NCI-H774 (cell line): ENCODE measurements at places on chromosomes 3 and 15.

DNA sequence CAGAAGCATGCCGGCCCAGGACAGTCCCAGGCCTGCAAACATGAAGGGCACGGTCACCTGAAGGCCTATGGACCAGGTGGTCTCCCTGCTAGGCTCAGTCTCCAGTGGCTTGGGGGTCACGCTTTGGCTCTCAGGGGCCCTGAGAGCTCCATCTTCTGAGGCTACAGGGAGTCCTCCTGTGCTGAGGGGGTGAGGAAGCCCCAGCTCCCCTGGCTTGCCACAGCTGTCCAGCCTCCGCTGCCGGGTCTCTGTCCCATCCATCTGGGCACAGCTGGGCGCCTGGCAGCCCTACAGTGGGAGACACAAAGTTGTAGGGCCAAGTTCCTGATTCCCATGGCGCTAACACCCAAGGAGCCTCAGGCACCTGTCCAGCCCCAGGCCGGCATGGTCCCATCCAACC lies 16.0 kb downstream of the SLC41A3 start:
- no peak for DNase-seq

GRCh38 chr3:122496508-122496907 lies 18.2 kb downstream of the KPNA1 start:
- DNase-seq, result no peak

DNA sequence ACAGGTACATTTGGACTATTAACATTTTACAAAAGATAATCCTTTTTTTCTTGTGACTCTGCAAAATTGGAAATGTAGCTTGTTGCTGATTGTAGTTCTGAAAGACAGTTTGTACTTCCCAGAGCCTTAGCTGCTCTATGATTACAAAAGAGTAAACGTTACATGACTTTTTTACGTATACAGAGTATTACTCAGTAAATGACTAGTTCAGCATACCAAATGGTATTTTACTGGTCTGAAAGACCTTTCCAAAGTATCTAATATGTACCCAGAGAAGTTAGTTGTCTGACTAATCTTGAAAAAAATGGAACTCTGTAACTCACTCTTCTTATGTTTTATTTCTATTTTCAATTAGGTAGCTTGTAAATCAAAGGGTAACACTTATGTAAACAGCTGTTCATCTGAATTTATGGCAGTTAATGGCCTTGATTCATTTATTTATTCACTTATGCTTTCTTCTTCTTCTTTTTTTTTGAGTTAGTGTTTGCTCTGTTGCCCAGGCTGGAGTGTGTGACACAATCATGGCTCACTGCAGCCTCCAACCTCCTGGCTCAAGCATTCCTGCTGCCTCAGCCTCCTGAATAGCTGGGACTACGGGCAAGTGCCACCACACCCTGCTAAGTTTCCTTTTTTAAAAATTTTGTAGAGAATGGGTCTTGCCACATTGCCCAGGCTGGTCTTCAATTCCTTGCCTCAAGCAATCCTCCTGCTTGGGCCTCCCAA lies 151.7 kb downstream of the C3orf38 start:
- DNase-seq, result no peak

- DNase-seq, result no peak
These were observed 5.6 kb downstream of the ZBTB38 start for GRCh38 chr3:141373768-141374526.

DNA sequence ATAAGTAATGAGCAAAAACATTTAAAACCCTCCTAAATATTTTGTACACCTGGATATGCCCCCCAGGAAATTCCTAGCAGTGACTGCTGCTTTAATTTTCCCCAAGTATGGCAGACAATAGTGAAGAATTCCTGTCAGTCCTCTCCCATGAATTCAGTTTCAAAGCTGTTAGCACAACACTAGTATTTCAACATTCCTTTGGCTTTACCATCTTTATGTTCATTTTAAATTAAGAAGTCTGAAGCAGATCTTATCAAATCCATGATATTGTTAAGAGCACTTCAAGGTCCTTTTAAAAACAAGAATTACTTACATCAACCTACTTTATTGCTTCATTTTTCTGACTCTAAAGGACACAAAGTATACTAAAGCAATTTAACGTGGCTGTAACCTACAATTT lies 28.8 kb upstream of the CDIN1 start:
- DNase-seq, result no peak

GRCh38 chr3:134079111-134079547 lies 49.4 kb upstream of the SLCO2A1 start:
- no peak for DNase-seq

DNA sequence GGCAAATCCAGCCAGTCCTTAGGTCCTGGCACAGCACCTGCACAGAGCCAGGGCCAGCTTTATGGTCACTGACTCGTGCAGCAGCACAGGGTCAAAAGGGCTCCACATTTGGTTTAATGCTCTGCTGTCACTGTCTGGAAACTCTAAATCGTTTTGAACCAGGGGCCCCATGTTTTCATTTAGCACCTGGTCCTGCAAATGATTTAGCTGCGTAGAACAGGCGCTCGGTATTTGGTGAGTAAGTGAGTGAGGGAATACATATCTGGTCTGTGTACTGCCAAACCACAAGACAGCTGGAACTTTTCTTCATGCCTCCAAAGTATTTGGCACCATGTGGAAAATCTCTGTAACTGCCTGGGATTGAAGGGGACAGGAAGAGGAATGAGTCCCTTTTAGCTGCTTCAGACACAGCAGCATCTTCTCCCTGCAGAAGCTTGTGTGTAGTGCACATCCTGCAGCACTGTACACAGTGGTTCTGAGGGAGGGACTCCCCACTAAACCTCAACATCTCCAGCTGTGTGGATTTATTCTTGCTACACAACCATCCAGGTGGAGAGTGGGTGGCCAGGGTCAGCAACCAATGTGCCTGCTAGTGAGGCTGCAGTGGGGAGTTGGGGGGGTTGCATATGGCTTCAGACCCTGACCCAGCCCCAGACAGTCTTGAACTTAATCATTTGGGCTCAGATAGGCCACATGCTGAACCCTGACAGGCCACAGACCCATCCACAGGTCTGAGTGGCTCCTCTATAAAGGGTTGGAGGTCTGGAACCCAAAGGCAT lies 1.1 kb downstream of the SH2D7 start:
- no peak for DNase-seq

GRCh38 chr15:37204692-37205091 lies 104.3 kb upstream of the MEIS2 start:
- no peak for DNase-seq

- no peak for DNase-seq
These were observed 12.7 kb upstream of the ST3GAL6 start for GRCh38 chr3:98750276-98750919.

DNA sequence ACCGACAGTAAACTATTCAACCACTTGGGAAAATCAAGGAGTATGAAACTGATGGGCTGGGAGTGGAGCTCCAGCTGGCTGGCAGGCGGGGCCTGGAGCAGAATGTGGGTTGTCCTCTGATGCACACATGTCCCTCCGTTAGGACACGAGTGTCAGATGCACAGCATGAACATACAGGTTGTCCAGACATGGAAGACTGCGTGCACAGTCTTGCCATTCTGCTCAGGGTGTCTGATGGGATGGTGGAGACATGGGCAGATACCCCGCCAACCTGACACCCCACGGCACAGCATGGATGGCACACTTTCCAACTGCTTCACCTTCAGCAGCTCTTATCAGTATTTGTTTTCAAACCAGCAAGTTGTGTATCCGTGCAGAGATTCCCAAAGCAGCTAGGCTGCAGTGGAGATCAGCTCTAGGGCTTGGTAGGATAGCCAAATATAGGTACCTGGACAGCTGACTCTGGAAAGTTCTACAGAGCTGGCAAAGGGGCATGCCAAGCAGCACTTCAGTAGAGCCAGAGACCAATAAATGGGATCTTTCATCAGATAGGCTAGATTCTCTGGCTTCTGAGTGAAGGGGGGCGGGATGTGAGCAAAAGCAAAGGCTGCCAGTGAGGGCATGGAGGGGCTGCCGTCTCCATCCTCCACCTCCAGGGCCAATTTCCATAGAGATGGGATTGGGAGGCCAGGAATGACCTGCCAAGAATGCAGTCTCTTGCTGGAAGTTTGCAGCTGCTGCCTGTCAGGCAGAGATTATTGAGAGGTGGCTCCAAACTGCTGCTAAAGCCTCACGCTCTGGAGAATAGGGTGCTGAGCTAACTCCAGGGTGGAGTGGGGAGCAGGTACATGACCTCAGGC lies 47.2 kb upstream of the KY start:
- DNase-seq, result no peak

DNA sequence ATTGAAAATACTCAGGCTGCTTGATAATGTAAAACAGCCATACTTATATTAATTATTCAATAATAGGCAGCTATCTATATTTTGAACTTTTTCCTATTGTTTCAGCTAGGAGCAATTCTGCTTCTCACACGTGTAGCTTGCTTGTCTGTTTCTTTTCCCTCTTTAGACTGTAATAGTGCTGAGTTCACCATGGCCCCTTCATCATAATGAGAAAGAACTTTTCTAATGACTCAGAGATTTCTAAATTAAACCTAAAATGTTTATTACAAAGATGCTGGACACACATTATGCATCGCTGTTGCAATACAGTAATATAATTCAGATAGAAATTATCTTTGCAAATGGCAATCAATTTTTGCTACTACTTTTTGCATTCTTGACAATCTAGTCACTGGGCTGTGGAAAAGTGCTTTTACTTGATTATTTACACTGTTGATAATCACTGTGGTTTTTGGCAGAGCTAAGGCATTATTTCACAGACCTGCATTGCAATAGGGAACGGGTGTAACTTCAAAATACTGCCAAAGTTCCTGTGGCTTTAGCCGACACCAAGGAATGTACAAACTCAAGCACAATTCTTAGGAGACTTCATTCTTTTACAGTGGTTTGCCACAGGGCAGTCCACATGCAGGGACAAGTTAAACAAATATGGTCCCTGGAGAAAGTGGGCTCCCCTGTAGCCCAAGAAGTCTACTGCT lies 281.0 kb upstream of the TBL1XR1 start:
- no peak for DNase-seq

DNA sequence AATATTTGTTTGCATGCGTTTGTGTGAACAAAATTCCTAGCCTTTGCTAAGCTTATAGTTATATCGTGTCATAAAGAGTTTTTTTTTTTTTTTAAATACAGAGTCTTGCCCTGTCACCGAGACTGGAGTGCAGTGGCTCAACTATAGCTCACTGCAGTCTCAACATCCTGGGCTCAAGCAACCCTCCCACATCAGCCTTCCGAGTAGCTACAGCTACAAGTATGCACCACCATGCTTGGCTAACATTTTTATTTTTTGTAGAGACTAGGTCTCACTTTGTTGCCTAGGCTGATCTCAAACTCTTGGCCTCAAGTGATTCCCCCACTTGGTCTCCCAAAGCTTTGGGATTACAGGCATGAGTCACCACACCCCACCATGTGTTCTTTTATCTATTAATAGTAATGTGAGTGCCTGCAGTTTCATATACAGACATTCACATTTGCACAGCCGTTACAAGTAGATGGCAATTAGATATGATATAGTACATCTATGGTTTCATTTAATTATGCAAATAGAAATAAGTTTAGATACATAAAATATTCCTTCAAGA lies 848.6 kb downstream of the PDCD6IP start:
- no peak for DNase-seq

DNA sequence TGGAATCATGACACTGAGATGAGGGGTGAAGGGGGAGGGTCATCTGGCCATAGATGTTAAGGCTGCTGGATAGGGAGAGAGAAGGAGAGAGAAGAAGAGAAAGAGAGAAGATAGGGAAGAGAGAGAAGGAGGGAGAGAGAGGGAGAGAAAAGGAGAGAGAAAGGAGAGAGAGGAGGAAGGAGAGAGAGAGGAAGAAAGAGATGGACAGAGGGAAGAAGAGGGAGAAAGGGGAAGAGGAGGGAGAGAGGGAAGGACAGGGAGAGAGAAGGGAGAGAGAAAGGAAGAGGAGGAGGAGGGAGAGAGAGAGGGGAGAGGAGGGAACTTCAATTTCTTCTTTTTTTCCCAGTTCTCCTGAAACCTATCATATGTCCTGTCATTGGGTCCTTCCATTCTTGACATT lies 15.1 kb upstream of the RBP1 start:
- no peak for DNase-seq

GRCh38 chr15:72998226-72998625 lies 54.0 kb upstream of the NEO1 start:
- no peak for DNase-seq

GRCh38 chr3:45817831-45818522 lies 21.6 kb upstream of the SLC6A20 start:
- DNase-seq, result peak; percentile 34

DNA sequence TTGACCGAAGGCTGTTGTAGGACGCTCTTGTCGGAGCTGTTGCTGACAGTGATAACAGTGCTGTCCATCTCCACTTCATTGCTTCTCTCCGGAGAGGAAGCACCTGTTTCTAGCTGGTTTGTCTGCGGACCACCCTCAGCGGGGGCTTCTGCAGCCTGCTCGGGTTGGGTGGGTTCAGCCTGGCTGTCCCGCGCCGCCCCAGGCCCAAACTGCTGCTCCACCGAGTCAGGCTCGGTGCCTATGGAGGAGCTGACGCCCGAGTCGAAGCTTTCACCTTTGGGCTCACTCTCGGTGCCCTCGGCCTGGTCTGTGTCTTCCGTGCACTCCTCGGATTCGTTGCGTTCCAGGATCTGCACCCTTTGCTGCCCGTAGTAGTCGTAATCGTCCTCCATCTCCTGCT lies 56.9 kb downstream of the TIGIT start:
- no peak for DNase-seq

- no peak for DNase-seq
These were observed 600.8 kb downstream of the FOXP1 start for GRCh38 chr3:70982700-70983140.

- no peak for DNase-seq
These were observed 5.9 kb downstream of the CDCP1 start for GRCh38 chr3:45140141-45140769.

GRCh38 chr15:29889542-29890329 lies 67.5 kb upstream of the TJP1 start:
- DNase-seq, result no peak

GRCh38 chr3:45690336-45691035 lies 1.3 kb downstream of the SACM1L start:
- DNase-seq, result no peak

DNA sequence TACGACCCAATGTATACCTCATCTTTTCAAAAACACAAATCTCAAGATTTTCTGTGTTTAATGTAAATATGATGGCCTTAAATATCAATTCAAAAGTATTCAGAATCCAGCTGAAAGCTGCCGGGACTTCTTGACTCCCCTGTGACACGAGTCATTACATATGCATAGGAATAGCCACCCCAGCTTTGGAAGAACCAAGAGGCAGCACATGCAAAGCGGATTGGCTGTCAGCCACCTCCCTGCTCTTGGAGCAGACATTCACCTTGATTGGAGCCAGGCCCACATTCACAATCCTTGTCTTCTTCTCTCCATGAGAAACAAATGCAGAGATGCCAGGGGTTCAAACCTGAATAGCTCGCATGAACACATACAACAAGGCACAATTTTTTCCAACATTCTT lies 10.8 kb upstream of the CAV3 start:
- DNase-seq, result no peak

DNA sequence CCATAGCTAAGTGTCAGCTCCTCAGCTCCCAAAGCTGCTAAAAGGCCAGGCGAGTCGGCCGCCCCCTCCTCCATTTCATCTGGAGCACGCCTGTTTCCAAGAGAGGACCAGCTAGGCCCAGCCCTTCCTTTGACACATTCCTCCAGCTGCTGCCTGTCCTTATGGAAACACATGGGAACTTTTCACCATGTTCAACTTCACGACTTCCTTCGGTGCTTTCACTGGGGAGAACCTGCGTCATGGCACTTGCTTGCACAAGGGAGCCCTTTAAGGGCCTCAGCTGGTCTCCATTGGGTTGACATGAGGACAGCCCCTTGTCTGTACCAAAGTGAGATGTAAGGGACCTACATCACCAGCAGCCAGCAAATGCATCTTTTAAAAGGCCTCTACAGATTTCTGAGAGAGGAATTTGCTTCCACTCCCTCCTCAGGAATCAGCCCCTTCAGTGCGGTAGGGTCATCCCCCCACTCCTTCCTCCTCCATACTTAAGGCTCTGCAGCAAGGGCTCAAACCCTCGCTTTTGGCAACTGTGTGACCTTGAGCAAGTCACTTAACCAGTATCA lies 2.1 kb downstream of the MAGI1 start:
- DNase-seq, result no peak
